ENCODE measurements at places on chromosomes 4 and X. TPM values are rescaled to one million over a fixed set of nuclear protein-coding genes. Genes with fewer than 3 reads are reported as not detected.

GRCh38 chr4:151553874-151554273, 144.9 kb downstream of the FHIP1A start:
- H3K27me3 ChIP-seq, result peaks cover 2% of the 10 kb centered on the region
- DNase-seq, result no peak
- peaks cover 9% of the 10 kb centered on the region for H3K36me3 ChIP-seq
- no peak overlapping the region for H3K27ac ChIP-seq

DNA sequence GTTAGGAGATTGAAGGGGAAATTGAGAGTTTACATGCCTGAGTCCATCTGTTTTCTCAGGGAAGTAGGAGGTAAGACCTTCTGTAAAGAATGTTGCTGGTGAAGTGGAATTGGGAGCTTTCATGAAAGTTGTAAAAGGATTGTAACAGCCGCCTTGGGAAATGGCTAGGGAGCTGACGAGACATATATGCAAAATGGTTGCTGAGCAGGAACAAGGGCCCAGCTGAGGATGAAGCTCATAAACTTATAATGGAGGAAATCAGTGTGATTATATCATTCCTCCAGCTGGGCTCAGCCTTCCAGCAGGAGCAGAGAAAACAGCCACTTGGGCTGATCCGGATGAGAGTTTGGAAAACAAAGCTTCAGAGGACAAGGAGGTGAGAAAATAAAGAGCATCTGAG, 208.7 kb downstream of the MAPK10 start:
- DNase-seq, result no peak
- H3K27ac ChIP-seq, result peak overlapping the region; percentile 75
- no peak overlapping the region for H3K4me3 ChIP-seq
- no peaks in the 10 kb centered on the region for H3K27me3 ChIP-seq

DNA sequence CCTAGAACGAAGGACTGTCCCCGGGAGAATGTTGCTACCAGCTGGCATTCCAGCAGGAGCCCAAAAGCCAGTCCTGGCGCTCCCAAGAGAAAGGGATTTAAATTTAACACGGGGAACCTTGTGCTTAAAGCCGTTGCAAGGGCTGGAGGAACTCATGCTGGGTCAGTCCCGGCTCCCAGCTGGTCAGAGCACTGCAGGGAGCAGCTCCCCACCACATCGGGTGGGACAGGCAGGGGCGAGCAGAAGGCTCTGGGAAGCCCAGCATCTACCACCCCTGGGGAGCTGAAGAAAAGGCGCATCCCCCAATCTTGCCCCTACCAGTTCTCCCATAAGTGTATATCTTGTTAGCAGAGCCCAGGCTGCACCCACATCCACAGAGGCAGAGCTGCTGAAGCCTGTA, 15.7 kb downstream of the CFAP99 start:
- DNase-seq, result no peak
- H3K4me1 ChIP-seq, result peaks cover 7% of the 10 kb centered on the region
- no peak overlapping the region for H3K4me3 ChIP-seq
- H3K36me3 ChIP-seq, result no peaks in the 10 kb centered on the region
- H3K27ac ChIP-seq, result no peak overlapping the region
- peaks cover 2% of the 10 kb centered on the region for H3K27me3 ChIP-seq

DNA sequence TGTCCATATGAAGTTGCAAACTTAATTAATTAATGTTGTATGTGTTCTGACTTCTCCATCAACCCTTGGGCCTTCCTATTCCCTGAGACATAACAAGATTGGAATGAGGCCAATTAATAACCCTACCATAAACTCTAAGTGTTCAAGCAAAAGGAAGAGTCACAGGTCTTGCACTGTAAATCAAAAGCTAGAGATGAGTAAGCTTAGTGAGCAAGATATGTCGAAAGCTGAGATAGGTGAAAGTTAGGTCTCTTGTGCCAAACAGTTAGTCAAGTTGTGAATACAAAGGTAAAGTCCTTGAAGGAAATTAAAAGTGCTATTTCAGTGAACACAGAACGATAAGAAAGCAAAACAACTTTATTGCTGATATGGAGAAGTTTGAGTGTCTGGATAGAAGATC, 58.2 kb upstream of the GPRIN3 start:
- H3K27ac ChIP-seq, result no peak overlapping the region
- peaks cover 2% of the 10 kb centered on the region for H3K27me3 ChIP-seq
- H3K36me3 ChIP-seq, result peaks cover 7% of the 10 kb centered on the region

GRCh38 chr4:86261636-86262035, 98.2 kb downstream of the MAPK10 start:
- no peaks in the 10 kb centered on the region for H3K36me3 ChIP-seq
- H3K4me1 ChIP-seq, result peaks cover 2% of the 10 kb centered on the region
- no peak overlapping the region for H3K4me3 ChIP-seq
- no peak for DNase-seq
- no peak overlapping the region for H3K27ac ChIP-seq

GRCh38 chr4:11439836-11440235, 11.1 kb upstream of the HS3ST1 start:
- no peaks in the 10 kb centered on the region for H3K27me3 ChIP-seq
- H3K4me1 ChIP-seq, result peaks cover 13% of the 10 kb centered on the region
- no peak overlapping the region for H3K4me3 ChIP-seq
- DNase-seq, result no peak

DNA sequence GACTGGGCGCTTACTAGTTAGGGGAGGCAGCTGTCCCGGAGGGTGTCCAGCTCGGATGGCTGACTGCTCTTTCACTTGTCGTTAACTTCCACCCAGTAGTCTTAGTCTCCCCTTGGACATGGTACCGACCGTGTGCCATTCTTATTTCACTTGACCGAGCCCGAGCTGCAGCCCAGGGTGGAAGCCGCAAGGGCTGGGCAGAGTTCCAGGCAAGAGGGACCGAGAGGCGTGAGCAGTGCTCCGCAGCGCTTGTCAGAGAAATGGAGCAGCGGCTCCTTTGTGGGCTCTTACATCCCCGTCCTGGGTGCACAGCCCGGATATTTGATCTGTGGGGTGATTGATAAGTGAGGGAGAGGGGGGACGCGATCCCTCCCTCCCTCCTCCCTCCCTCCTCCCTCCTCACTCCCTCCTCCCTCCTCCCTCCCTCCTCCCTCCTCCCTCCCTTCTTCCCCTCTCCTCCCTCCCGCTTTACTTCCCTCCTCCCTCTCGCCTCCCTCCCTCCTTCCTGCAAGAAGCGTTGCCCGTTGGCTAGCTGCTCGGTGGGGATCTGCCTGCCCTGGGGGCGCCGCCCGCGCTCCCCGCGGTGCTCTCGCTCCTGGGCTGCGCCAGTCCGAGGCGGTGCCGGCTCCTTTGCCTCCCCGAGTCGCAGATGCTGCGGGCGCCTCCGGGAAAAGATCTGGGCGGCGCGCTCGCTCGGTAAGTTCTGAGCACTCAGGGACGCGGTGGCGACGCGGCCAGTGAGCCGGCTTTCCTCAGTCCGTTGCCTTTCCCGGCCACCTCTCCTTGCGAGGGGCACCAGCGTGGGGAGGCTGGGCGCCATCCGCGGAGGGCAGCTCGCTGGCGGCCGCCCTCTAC, at the start of gene SLITRK2:
Gene SLITRK2, plus strand, starts transcription at position 499 of the 855 bp plus-strand sequence. CDS start 4,597 bp downstream, outside the sequence.
- H3K4me1 ChIP-seq, result peaks cover 2% of the 10 kb centered on the region
- H3K36me3 ChIP-seq, result no peaks in the 10 kb centered on the region
- peak within 1 kb of the TSS; percentile 82 for H3K4me3 ChIP-seq
- DNase-seq, result peak; percentile 36
- no peak within 1 kb of the TSS for H3K27ac ChIP-seq

DNA sequence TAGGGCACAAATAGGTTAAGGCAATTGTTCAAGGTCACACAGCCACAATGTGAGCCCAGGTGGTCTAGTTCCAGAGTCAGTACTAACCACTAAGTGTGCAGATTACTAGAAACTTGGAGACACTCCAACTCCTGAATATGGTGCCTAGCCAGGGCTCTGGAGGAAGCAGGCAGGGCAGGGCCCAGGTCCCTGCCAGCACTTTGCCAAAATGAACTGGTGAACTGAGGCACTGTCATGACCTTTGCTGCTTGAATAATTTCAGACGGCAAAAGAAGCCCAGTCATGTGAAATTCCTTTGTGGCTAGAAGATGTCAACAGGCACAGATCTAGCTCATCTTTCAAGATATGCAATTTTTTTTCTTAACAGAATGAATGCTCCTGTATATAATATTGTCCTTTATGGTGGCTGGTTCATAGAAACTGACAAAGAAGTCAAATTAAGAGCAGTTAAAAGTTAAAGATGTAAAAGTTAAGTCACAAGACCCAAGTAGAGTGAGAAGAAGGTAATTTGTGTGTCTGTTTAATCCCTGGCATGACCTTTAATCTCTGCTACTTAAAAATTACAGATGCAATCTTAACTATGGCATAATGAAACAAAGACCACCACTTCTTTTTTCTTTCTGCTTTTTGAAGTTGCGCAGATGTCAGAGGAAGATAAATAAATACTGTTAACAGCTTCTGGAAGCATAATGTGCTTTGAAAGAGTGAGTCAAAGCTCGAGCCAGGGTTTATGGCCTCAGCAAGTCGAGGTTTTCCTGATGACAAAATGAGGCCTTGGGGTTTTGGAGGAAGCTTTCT, 54.1 kb downstream of the SHROOM3 start:
- peaks cover 2% of the 10 kb centered on the region for H3K4me1 ChIP-seq
- no peak overlapping the region for H3K27ac ChIP-seq
- DNase-seq, result no peak

- H3K36me3 ChIP-seq, result peaks cover 4% of the 10 kb centered on the region
- DNase-seq, result no peak
- no peak overlapping the region for H3K27ac ChIP-seq
- H3K4me1 ChIP-seq, result peaks cover 11% of the 10 kb centered on the region
Observed at GRCh38 chr4:57369446-57369845, 259.3 kb upstream of the IGFBP7 start.

DNA sequence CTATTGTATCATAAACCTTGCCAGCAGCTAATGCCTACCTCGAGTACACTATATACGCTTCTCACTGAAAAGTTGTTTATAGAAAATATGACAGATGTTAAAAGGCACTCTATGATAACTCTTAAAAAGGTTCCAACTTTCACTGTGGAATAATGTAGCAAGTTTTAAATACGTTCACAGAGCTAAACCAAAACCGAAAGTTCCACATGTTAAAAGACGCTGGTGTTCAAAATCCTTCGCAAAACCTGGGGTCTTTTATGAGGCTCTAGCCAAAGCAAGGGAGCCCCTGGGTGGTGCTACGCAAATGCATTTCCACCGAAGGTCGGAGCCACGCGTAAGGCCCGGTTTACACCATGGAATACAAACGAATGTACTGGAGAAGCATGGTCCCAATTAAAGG, 103.7 kb upstream of the TENM3 start:
- peaks cover 16% of the 10 kb centered on the region for H3K4me1 ChIP-seq
- peaks cover 4% of the 10 kb centered on the region for H3K36me3 ChIP-seq
- no peak overlapping the region for H3K27ac ChIP-seq
- no peak overlapping the region for H3K4me3 ChIP-seq
- DNase-seq, result no peak

- peaks cover 6% of the 10 kb centered on the region for H3K4me1 ChIP-seq
- H3K27me3 ChIP-seq, result no peaks in the 10 kb centered on the region
- no peak overlapping the region for H3K27ac ChIP-seq
- no peaks in the 10 kb centered on the region for H3K36me3 ChIP-seq
- no peak for DNase-seq
Observed at GRCh38 chr4:76702440-76703122, 195.4 kb downstream of the SOWAHB start.

DNA sequence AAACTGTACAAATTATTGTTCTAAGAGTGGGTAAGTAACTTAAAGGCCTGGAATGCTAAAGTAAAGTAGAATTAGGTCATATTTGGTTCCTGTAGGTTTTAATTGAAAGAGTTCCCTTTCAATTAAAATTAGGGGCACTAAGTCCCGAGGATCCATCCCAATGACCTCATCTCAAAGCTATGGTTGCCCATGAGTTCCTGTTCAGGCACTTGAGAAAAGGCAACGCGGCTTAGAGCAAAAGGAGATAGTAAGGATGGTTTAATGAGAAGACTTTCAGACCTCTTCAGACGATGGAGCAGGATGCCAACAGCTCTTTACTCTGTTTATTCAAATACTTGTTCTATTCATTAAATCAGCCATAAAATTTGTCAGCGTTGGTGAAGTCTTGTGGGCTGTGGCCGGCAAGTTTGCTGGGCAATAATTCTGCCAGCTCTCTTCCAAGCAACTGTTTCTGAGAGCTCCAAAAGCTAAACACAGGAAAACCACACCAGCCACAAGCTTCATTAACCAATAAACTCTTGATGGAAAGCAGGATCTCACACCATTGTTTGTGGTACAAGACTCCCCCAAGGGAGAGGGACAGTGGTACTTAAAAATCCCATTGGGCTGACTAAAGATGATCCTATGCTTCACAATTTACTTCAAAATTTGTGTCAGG, 167.4 kb downstream of the COL4A6 start:
- H3K27ac ChIP-seq, result no peak overlapping the region
- H3K4me3 ChIP-seq, result no peak overlapping the region
- no peaks in the 10 kb centered on the region for H3K36me3 ChIP-seq
- no peaks in the 10 kb centered on the region for H3K27me3 ChIP-seq

DNA sequence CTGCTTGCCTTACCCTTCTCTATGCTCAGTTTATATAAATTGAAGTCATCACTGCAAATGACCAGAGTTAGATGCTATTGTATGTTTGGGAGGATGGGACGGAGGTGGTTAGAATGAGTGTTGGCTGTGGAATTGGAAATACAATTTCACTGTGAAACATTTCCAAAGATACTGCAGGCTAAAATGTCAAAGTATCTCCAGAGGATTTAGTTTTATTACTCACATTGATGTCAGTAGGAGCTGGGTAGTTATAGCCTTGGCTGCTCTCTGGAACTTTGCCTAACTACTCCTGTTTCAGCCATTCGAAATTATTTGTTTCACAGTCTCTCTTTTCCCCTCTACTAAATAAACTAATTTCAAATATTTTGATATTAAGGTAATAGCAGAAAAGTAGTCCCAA, 92.6 kb upstream of the PPP3CA start:
- H3K36me3 ChIP-seq, result no peaks in the 10 kb centered on the region
- H3K4me3 ChIP-seq, result no peak overlapping the region

DNA sequence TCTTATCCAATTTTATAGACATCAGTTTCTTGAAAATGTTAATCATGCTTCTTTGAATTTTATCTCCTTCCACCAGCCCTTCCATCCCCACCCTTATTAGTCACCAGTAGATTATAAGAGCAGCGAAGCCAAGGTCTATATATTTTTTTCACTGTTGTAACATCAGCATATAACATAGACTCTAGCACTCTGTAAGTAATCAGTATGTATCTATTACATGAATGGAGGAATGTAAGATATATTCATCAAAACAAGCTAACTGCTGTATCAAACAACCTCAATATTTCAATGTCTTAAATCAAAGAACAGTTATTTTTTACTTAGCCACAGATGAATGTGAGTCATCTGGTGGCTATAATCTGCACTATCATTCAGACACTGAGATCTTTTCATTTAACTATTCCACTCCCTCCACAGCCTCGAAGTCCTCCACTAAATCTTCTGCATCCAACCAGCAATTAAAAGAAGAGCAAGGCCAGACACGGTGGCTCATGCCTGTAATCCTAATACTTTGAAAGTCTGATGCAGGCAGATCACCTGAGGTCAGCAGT, 178.9 kb downstream of the CENPC start:
- H3K27ac ChIP-seq, result no peak overlapping the region
- H3K27me3 ChIP-seq, result no peaks in the 10 kb centered on the region
- DNase-seq, result no peak

The FAM47A gene
- not detected for total RNA-seq

The STPG2 gene
- 0.66 TPM for total RNA-seq

The FRYL gene
- total RNA-seq, result 190 TPM

The SH3RF1 gene
- total RNA-seq, result 35.2 TPM
